Endothelial cell (in vitro differentiated cells): ENCODE measurements at places on chromosomes 16 and 17.

DNA sequence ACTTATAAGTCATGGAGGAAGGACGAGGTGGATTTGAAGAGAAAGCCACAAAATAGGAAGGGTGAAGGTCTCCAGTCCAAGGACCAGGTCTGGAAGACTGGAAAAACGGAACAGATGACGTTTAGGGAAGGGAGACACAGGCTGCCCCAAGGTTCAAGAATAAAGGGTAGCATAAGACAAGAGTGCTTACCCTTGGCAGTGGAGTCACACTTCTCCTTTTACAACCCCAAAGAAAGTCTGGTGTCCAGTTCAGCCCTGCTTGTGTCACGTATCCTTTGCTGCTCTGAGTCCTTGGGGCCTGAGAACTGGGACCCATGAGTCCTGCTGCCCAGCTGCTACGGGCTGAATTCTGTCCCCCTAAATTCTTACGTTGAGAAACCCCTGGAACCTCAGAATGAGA lies 13.0 kb upstream of the GGA2 start:
- DNase-seq, result no peak

- peak; percentile 35 for DNase-seq
Measured at GRCh38 chr16:27972500-27972899, 91.0 kb downstream of the GSG1L start.

GRCh38 chr17:58006560-58006923 lies 504 bp downstream of the SRSF1 start:
- peak; percentile 60 for DNase-seq

GRCh38 chr16:12289175-12290063 lies 312.9 kb downstream of the SNX29 start:
- DNase-seq, result no peak

DNA sequence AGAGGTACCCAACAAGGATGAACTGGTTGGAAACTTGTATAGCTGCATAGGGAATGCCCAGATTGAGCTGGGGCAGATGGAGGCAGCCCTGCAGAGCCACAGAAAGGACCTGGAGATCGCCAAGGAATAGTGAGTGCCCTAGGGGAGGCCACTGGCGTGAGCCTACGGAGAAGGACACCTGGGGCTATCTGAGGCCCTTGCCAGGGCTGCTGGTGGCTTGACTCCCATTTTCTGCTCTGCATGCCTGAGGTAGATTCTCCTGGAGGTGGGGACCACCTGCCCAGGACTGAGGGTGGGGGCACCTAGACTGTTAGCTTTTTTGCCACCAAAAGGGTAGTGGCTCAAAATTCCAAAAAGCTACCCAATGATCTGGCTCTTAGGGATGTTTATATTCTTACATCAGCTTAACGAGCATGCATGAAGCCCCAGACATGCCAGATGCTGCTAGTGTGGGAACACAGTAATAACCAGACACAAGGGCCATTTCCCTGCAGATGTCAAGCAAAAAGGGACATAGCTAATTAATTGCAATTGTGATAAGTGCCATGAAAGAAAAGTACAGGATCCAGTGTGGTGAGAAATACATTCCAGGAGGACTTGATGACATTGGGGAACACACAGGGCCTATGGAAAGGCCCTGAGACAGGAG lies 8.8 kb downstream of the ODAD4 start:
- DNase-seq, result no peak

- DNase-seq, result no peak
Measured at GRCh38 chr17:78654325-78654724, 77.1 kb upstream of the DNAH17 start.

- DNase-seq, result no peak
Measured at GRCh38 chr17:76635659-76636360, 7.7 kb downstream of the ST6GALNAC1 start.
